GM13976 (cell line): ENCODE measurements at places on chromosomes 7 and 10.
A peak's percentile ranks its signal among the peaks of the same experiment; 100 is the strongest.

DNA sequence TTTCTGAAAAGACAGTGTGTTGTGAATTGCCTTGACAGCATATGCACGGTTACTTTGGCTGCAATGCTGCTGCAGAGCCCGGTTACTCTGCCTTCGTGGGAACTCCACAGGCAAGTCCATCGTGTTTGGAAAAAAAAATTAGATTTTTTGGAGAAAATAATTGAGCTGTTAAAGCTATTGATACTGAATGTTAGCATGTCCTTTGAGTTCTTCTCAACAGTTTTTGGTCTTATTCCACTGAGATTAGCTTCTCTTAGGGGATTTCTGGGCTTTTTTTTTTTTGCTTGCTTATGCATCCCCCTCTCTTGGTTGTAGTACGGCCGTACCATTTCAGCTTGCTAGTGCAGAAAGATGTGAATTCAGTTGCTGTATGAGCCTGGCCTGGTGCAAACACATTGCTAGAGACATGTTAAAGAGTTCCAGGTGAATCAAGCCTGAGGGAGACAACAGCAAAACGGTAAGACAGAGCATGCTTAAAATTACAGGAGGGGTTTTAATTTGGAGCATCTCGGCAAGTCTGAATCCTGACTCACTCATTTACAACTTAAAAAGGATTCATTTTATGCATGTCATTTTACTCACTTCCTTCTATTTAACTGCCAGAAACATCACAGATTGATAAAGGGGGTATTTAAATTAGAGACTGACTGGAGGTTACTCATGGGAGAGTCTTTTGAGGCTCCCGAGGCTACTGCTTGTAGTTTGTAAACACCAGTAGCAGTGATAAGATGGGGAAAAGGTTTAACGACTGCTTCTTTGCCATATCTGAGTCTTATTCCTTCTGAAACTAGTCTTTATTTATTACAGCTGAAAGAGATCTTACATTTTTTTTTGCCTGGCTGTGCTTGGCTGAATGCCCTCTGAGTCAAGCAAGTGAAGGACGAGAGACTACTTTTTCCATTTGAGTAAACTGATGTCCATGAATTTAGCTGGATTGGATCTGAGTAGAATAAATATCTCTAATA lies 113.7 kb downstream of the CDK14 start:
- DNase-seq = no peak

DNA sequence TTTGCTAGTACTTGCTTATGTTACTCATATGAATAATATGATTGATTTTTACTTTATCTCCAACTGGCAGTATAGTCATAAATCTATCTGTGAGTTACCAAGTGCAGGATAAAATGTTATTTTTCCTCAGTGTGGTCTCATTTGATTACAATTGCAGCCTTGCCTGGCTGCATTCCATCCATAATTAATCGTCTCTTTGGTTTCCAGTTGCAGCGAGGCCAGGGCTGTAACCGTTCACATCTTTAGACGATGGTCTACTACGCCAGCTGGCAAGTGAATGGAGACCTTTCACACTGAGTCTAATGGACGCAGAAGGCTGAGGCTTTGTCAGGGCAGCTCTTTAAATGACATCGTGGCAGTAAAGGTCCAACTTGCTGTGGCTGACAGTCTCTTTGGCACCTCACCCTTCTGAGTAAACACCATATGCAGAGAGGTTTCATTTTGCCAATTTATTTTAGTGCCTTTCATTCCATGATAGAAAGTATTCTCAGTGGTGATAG lies 84.0 kb downstream of the ARL4A start:
- DNase-seq = no peak

DNA sequence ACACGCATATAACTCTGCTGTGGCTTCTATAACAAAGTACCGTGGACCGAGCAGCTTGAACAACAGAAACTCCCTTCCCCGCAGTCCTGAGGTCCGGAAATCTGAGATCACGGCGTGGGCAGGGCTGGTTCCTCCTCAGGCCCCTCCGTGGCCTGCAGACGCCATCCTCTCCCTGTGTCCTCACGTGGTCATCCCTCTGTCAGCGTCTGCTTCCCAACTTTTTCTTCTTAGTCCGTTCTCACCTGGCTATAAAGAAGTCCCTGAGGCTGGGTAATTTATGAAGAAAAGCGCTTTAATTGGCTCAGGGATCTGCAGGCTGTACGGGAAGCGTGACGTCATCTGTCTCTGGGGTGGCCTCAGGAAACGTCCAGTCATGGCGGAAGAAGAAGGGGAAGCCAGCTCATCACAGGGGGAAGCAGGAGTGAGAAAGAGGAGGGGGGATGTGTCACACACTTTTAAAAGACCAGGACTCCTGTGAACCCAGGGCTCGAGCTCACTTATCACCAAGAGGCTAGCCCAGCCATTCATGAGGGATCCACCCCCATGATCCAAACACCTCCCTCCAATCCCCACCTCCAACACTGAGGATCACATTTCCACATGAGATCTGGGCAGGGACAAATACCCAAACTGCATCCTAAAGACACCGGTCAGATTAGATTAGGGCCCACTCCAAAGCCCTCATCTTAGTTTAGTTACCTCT lies 91.2 kb upstream of the INSIG1 start:
- peak; percentile 76 for DNase-seq

DNA sequence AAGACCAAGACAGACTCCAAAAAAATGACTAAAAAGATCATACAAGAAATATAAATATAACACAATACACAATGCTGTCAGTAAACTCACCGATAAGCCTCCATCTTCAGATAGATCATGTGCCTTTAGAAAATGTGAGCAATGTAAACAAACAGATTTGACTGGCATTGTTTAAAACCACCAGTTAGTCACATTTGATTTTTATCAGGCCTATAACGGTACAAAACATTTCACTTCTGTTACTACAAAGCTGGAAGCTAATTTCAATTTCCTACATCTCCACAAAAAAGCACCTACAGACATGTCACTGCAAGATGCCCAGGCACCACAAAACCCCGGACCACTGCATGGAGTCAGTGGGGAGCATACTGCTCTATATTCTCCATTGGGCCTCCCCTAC lies 18.9 kb downstream of the SGMS1 start:
- DNase-seq = no peak

DNA sequence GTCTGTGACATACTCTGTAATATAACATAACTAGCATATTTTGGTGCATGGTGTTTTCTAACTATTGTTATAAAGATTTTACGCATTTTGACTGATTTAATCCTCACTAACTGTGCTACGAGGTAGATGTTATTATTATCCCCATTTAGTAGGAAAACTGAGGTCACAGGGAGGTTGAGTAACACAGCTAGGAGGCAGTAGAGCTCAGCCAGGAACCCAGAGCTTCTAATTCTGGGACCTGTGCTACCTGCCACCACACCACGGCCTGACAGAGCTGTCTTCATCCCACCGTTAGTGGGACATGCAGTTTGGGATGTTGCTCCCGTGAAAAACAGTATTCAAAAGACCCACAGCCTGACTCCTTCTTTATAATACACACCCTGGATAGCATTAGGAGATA lies 962.5 kb downstream of the CNTNAP2 start:
- no peak for DNase-seq

GRCh38 chr7:14839307-14839706 lies 63.2 kb downstream of the DGKB start:
- no peak for DNase-seq

DNA sequence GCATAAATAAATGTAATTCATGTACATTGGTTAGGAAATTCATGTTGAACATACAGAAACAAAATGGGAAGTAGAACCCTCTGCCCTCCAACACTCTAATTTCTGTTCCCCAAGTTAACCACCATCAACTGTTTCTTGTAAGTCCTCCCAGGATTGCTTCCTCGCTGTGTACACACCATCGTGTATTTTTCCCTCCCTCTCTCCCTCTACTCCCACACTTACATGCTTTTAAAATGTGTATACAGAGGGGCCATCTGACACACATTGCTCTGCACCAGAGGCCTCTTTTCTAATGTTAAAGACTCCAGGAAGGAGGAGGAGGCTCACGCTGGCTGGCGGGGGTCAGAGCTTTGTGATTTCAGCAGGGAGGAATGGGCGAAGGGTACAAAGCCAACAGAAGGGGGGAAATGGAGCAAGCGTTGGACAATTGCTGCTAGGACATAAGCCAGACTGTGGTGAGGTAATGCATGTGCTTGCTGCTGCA lies 1.9 kb upstream of the EPHA1 start:
- DNase-seq = no peak

GRCh38 chr7:105352018-105352612 lies 36.6 kb downstream of the SRPK2 start:
- DNase-seq = peak; percentile 64

DNA sequence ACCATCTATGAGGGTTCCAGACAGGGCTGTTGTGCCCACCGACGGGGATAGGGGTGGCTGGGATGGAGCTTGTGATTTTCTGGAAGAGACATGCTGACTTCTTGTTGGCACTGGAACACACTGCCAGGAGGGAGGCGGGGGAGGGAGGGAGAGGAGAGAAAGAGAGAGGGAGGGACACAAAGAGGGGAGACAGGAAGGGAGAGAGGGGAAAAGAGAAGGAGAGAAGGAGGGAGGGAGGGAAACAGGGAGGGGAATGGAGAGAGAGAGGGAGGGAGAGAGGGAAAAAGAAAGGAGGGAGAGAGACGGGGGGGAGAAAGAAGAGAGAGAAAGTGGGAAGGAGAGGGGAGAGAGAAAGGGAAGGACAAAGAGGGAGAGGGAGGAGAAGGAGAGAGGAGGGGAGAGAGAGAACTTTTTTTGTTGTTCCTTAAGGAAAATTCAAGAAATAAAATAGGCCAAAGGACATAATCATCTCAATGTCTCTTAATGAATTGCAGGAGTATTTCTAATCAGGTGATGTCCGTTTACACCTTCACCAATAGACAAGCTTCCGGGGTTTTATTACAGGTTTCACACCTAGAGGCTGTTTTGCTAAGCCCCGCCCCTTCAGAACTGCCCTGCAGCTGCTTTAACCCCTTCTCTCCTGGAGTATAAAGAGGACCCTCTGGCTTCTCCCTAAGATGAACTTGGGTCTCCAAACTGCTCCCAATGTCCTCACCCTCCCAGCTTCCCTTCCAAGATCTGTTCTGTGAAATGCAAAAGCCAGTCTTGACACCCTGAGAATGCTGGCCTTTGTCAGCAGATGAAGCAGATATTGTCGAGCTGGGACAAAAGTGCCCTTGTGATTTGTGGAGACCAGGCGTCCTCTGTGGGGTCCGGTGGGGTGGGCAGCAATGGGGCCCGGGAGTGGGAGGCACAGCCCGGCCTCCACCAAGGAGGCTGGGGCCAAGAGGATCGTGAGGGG lies 82.0 kb upstream of the GTF2IRD1 start:
- DNase-seq = peak; percentile 55
